ENCODE measurements at places on chromosomes 13 and 19.

DNA sequence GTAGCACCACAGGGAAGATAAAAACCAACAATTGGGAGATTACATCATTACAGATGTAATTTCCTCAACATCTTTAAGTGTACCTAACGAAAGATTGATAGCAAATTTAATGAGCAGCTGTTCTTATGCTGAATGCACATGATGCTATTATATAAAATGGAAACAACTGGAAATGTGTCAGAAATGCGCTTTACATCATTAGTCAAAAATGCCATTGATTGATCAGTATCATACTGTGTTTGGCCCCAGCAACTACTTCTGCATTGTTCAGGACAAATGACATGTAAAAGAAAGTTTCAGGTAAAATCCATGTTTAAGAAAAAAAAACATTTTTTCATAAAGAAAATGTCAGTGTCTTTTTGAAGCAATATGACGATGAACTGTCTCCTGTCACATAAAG lies 625.5 kb upstream of the MIR17HG start:
- DNase-seq = no peak

DNA sequence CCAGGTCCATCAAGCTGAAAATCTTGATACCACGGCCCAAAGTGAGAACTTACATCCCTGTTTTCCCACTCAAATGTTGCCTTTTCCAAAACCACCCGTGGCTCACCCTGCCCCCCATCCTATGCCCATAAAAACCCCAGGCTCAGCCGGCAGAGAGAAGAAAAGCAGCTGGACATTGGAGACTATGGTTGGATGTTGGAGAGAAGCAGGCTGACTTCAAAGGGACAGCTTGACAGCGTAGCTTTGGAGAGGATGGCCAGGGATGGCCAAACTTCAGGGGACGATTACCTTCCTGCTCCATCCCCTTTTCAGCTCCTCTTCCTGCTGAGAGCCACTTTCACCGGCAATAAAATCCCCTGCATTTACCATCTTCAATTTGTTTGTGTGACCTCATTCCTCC lies 3.5 kb upstream of the ZNF792 start:
- DNase-seq = no peak

DNA sequence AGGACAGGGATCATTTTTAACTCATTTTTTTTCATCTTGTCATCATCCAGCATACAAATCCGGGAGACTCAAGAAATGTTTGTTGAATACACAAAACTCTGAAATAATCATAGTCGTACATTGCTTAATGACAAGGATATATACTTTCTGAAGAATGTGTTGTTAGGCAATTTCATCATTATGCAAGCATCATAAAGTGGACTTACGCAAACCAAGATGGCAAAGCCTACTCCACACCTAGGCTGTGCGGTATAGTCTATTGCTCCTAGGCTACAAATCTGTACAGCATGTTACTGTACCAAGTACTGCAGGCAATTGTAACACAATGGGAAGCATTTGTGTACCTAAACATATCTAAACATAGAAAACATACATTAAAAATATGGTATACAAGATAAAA lies 264.1 kb downstream of the TSHZ3 start:
- no peak for DNase-seq

- DNase-seq = peak; percentile 48
These were observed 4.3 kb upstream of the ZNF813 start for GRCh38 chr19:53463263-53463662.

GRCh38 chr13:63629591-63629990 lies 2213.9 kb upstream of the PCDH20 start:
- no peak for DNase-seq

DNA sequence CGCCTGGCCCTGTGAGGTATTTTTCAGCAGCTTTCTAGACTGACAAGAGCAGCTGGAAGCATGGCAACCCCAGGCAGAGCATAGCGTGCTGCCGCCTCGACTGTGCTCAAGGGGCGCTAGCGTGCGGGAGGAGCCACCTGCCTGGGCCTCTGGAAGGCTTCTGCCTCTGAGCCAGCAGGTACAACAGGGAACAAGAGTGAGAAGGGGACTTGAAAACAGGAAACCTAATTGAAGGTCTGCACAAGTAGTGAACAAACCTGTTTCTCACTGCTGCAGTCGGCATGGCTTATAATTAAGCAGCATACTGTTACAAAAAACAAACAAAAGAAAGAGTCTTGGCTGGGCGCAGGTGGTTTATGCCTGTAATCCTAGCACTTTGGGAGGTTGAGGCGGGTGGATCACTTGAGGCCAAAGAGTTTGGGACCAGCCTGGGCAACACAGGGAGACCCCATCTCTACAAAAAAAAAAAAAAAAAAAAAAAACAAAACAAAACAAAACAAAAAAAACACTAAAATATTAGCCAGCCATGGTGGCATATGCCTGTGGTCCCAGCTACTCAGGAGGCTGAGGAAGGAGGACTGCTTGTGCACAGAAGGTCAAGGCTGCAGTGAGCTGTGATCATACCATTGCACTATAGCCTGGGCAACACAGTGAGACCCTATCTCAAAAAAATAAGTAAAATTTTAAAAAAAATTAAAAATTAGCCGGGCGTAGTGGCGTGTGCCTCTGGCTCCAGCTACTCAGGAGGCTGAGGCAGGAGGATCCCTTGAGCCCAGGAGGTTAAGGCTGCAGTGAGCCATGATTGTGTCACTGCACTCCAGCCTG lies 12.6 kb upstream of the GARRE1 start:
- DNase-seq = no peak

GRCh38 chr19:40420766-40421765 lies 4.7 kb downstream of the SERTAD1 start:
- peak; percentile 89 for DNase-seq

DNA sequence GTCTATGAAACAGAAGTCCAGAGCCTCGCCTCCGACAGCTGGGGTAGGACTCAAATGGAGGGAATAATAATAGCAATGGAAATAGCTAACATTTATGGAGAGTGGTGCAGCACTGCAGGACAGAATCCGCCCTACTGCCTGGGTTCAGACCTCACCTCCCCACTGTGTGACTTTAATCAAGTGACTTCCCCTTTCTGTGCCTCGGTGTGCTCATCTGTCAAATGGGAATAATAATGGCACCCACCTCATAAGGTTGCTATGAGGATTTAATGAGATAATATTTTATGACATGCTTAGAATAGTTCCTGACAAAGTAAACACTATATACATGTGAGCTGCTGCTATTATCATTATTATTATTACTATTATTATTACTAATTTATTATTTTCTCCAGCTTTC lies 3.2 kb downstream of the LRFN1 start:
- no peak for DNase-seq

- DNase-seq = peak; percentile 14
These were observed 9.4 kb downstream of the SAMD4B start for GRCh38 chr19:39351537-39352064.

DNA sequence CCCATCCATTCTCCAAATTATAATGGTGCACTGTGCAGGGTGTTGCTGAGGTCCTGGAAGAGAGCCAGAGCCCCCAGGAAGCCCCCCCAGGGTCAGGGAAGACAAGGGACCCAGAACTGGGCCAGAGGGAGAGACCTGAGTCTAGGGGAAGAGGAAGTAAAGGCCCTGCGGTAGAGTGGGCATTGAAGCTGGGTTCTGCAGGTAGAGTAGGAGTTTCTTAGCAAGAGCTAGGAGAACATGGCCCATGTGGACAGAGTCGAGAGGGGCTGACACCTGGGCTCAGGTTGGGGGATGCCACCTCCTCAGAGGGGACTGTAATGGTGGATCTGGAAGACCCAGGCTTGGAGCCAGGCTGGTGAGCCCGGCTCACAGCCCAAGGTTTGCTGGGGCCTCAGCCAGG lies 17.0 kb upstream of the ONECUT3 start:
- no peak for DNase-seq

DNA sequence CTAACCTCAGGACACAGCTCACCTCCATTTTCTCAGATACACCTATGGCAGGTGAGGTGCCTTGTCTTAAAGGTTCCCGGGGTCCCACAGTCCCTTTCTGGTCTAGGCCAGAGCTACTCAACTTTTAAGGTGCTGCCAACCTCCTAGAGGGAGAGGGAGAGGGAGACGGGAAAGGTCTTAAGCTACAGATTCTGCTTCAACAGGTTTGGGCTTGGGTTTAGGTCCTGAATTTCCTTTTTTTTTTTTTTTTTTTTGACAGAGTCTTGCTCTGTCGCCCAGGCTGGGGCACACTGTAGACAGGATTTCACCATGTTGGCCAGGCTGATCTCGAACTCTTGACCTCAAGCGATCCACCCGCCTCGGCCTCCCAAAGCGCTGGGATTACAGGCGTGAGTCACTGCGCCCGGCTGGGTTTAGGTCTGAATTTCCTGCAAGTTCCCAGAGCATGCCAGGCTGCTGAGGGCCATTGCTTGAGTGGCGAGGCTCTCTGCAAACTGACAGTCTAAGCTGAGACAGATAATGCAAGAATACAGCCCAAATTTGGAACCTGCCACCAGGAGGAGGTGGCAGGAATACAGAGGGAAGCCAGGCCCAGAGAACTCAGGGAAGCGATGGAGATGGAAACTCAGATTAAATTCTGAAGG lies 7.8 kb upstream of the SYCN start:
- peak; percentile 53 for DNase-seq

GRCh38 chr13:32443111-32443510 lies 15.2 kb upstream of the N4BP2L1 start:
- DNase-seq = peak; percentile 31

- DNase-seq = no peak
These were observed 36.3 kb downstream of the DGKH start for GRCh38 chr13:42084722-42085121.

All from iris pigment epithelial cell (primary cell).